ENCODE measurements at places on chromosomes 11 and 22.

GRCh38 chr11:123235656-123236261 lies 40.7 kb upstream of the CLMP start:
- no peak for DNase-seq

- DNase-seq, result no peak
These were observed 2.3 kb upstream of the FXYD2 start for GRCh38 chr11:117826832-117827231.

DNA sequence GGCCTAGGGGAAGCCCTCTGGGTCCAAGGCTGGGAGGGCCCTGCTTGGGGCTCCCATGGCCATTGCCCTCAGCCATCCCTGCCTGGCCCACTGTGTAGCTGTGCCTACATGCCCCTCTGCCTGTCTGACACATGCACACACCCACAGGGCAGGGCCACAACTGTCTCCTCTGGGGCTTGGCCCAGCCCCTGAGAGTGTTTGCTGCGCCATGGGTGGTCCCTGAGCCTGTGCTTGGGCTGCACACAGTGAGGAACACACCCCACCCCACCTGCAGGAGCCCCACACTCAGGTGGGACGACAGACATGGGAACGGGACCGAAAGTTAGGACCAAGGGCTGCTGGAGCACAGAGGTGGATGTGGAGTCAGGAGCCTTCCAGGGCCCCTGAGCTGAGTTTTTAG lies 489.5 kb downstream of the TBC1D22A start:
- DNase-seq, result no peak

GRCh38 chr11:65440831-65441499 lies 18.4 kb downstream of the NEAT1 start:
- DNase-seq, result no peak

- peak; percentile 62 for DNase-seq
These were observed 45.4 kb downstream of the TIMP3 start for GRCh38 chr22:32846780-32847491.

DNA sequence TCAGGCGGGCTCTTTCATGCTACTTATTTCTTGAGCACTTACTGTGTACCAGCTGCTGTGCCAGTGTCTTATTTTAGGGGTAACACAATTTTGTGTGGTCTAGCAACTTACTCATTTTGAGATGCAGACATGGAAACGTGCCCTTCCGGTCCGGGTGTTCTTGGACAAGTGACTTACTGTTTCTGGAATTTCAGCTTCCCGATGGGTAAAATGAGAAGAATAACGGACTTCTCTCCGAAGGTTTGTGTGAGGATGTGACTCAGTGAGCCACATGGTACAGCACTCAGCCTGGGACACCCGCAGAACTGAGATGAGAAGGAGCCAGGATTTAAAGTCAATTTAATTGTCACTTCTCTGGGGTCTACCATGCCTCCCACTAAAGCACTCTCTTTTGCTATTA lies 114.5 kb upstream of the SYT13 start:
- no peak for DNase-seq

DNA sequence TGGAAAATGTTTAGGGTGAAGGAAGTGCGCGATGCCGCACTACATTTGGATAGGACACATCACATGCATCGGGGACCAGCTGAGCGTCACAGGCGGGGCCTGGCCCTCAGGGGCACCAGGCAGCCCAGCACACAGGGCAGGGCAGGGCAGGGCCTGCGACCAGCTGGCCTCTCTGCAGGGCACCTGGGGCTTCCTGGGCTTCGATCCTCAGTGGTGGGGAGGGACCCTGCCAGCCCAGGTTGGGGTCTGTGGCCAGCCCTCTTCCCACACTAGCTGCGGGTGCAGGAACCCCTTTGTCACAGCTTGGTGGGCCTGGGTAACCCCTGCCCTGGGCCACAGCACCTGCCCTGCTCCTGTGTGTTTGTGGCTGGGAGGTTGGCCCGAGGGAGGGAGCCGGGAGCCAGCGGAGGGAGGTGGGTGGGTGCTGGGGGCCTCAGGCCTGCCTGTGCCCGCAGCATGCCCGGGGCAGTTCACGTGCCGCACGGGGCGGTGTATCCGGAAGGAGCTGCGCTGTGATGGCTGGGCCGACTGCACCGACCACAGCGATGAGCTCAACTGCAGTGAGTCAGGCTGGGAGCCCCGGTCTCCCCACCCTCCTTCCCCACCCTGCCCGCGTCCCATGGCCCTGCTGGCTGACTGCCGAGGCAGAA lies 37.9 kb downstream of the ST14 start:
- no peak for DNase-seq

- no peak for DNase-seq
These were observed 65.8 kb downstream of the PARVB start for GRCh38 chr22:44089717-44090570.

- no peak for DNase-seq
These were observed 7.6 kb downstream of the APOBEC3A start for GRCh38 chr22:38964989-38965388.

DNA sequence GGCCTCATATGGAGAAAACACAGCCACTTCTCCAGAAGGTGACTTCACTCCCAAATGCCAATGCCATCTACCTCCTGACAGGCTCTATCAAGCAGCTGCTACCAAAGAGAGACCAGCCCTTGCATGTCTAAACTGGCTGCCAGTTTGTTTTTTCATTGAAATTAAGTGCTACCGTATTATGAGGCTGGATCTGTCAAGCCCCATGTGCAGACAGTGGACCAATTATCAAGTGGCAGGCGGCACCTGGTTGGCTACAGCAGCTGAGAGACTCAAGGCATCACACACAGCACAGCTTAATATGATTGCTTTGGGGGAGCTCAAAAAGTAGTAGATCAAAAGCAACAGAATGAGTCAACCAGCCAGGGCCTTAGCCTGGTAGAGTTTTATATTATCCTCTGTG lies 1293.0 kb upstream of the TENM4 start:
- DNase-seq, result no peak

GRCh38 chr11:134359646-134360045 lies 27.9 kb downstream of the GLB1L2 start:
- DNase-seq, result no peak

Measured in NCI-H2171 (cell line).